GM12878 (cell line): ENCODE measurements at places on chromosomes 7 and 10. TPM values are rescaled to one million over a fixed set of nuclear protein-coding genes. Genes with fewer than 3 reads are reported as not detected.

Gene FAM13C
- polyA plus RNA-seq: 0.18 TPM in 1 of 2 replicates, not detected in the other

Gene APBB1IP
- polyA plus RNA-seq: 28.5 and 30.2 TPM in 2 replicates

Gene SPDYE2
- 2.7 and 4.4 TPM in 2 replicates for polyA plus RNA-seq

- DNase-seq: no peak
These were observed 7.7 kb downstream of the VAX1 start for GRCh38 chr10:117130346-117130745.

DNA sequence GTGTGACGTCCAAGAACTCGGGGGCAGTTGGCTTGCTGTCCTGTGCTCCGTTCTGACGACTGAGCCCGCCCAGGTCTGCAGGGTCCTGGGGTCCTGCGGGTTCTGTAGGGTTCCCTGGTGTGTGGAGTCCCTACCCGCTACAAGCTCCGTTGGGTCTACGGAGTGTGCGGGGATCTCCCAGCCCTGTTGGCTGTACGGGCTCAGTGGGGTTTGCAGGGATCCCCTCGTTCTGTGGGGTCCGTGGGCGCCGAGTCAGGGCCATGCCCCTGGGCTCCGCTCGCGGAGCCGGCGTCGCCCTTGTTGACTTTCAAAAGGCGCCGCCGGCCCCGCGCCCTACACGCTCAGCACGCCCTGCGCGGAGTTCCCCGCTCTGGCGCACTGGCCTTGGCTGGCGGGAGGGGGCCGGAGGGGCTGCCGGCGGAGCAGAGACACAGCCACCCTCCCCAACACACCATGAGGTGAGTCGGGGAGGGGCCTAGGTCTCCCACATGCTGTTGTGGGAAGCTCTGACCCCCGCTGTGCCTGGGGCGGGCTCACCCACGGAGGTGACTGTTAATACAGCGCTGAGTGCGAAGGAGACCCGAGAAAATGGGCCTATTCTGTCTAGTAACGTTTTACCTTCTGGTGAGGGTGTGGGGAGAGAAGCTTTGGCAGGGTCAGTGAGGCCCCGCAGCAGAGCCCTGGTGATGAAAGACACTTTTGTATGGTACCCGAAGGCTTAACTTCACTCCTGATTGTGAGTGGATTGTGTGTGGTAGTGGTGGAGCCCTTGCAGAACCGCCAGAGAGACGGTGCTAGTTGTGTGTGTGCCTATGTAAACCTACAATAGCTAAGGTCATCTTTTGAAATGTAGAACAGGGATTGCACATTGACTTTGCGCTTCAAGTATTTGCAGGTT lies 8.1 kb downstream of the TASOR2 start:
- DNase-seq: peak; percentile 32
